ENCODE measurements at places on chromosomes 6 and 20. TPM values are rescaled to one million over a fixed set of nuclear protein-coding genes. Genes with fewer than 3 reads are reported as not detected.

Gene LY6G6D
- total RNA-seq: not detected

Gene JPH2
- 2.5 TPM for total RNA-seq

Gene MYO6
- total RNA-seq: 14.5 TPM

Gene CLPSL2
- not detected for total RNA-seq

Gene GPSM3
- total RNA-seq: 8.1 TPM

Gene DEFB124
- total RNA-seq: not detected

Gene SAMD5
- total RNA-seq: 0.24 TPM

Gene ZFP57
- 0.25 TPM for total RNA-seq

Gene SLC52A3
- 1.6 TPM for total RNA-seq

Gene OR2H2
- total RNA-seq: not detected

Gene MEI4
- 0.05 TPM for total RNA-seq

Gene SRSF6
- total RNA-seq: 69.7 TPM

Gene PLTP
- total RNA-seq: 98.5 TPM

Gene SLA2
- total RNA-seq: 0.42 TPM

Gene EEF1E1
- total RNA-seq: 19.9 TPM

Gene MOXD1
- total RNA-seq: 0.43 TPM

Gene TMEM151B
- not detected for total RNA-seq

Gene CDH26
- total RNA-seq: 0.69 TPM

Gene TMX4
- total RNA-seq: 72.2 TPM

Gene HNF4A
- total RNA-seq: 0.15 TPM

Gene ZNF184
- 10.3 TPM for total RNA-seq

Gene KCNG1
- total RNA-seq: 0.48 TPM

Gene BPIFB1
- not detected for total RNA-seq

Gene CNBD2
- total RNA-seq: 4.5 TPM

Gene COMMD7
- 26.3 TPM for total RNA-seq

Gene TAP2
- 19.5 TPM for total RNA-seq

Gene NUDT3
- 60.7 TPM for total RNA-seq

Gene POLH
- total RNA-seq: 4.6 TPM

Gene TIAM2
- 15.6 TPM for total RNA-seq

Gene NDUFAF4
- total RNA-seq: 29.3 TPM

Gene SGK2
- 1.6 TPM for total RNA-seq

Gene CST2
- not detected for total RNA-seq

Gene TUBB2B
- total RNA-seq: 0.76 TPM

Gene FOXO3
- total RNA-seq: 70.0 TPM

Gene PTCRA
- not detected for total RNA-seq

Gene C6orf163
- 3.7 TPM for total RNA-seq

Gene CST5
- not detected for total RNA-seq

Gene CGA
- not detected for total RNA-seq

All from ovary (tissue), 10 donors.